NCI-H446 treated with DMSO at 0.1 percent for 48 hours (cell line): ENCODE measurements at places on chromosomes 7 and 10.

- DNase-seq = no peak
These were observed 8.8 kb upstream of the LAMB4 start for GRCh38 chr7:108138911-108139310.

DNA sequence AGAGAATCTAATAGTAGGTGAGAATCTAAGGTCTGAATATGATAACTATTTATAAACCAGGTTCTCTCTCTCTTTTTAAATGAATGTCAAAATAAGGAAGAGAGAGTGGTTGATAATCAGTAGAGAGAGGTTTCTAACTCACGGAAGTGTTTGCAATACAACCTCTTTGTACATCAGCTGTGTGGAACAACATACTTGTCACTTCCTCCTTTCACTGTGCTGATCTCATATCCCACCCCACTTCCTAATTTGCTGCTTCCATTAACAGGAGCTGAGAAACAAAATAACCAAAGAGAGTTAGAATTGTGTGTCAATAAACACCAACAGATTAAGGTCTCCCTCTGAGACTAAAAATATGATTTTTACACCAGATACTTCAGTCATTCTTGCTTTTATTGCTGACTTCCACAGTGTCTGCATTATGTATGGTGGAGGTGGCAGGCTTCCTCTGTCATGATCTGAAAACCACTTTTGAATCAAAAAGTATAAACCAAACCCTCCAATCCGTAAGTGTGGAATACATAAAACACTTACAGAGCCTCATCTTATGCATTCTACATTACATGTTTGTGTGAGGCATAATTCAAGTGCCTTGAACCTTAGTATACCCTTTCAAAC lies 25.0 kb downstream of the CACUL1 start:
- no peak for DNase-seq

DNA sequence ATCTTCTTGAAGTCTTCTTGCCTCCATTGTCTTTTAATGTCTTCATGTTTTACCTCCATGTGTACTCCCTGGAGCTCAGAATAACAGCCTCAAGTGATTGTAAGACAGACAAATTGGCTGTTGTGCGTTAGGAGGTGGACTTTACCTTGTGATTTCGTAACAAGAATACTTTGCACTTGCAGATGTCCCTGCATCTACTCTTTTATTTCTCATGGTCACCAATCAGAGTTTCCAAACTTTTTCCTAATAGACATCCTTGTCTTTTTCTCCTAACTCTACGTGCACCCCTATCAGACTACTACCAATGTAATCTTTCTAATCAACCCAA lies 172.3 kb downstream of the NRP1 start:
- no peak for DNase-seq

DNA sequence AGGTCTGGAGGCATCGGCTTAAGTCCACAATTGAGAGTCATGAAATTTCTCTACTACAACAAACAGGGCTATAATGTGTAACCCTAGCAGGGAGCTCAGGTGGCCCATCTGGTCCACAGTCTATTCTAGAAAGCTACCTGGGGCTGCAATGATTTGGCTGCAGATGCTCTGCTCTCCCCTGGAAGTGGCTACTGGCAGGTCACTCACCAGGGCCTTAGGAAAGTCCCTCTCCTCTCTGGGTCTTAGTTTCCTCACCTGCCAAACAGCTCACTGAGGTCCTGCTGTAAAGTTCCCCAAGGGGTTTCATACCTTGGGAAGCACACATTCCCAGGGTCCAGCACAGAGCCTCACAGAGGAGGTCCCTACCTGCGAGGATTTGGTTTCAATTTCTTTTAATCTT lies 2.5 kb downstream of the IGFBP3 start:
- DNase-seq = no peak

DNA sequence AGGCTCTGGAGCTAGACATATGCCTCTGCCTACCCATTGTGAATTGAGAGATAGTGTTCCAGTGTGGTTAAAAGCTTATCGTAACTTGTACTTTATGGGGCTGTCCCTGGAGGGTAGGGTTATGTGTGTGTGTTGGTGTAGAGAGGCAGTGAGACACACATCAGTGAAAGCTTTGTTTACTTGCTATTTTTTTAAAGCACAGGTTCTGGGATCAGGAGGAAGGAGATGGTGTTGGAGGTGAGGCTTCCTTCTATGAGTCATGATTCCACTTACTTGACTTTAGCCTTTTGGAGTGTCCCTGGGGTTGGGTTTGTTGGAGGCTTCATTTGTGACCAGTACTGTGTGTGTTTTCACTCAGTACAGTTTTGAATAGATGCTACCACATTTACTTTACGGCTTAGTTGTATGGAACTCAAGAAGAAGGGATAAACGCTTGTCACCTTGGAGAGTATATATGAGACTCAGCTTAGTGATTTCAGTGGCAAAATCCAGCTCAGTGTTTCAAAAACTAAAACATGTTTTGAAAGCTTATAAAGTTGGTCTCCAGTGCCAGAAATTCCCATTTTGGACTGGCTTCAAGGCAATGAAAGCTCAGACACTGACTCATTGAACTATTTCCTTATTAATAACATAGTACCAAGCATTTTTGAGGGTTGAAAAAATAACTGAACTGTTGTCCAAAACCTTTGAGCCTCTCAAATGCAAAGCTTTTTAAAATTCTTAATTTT lies 106.2 kb downstream of the PLXDC2 start:
- peak; percentile 64 for DNase-seq

DNA sequence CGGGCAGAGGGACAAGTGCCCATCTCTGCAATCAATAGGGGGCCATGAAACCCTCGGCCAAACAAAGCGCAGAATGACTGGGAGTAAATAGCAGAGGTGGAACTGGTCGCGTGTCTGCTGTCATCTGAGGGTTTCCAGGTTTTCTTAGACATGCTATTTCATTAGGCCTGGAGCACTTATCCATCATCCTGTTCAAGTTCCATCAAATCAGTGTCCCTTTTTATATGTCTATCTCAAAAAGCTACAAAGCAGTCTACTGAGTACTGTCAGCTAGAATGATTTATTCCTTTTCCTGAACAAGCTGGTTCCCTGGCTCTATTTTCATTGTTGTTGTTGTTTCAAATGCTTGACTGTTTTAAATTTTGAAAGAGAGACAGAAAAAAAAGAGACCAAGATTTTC lies 590.5 kb downstream of the PARD3 start:
- DNase-seq = no peak

DNA sequence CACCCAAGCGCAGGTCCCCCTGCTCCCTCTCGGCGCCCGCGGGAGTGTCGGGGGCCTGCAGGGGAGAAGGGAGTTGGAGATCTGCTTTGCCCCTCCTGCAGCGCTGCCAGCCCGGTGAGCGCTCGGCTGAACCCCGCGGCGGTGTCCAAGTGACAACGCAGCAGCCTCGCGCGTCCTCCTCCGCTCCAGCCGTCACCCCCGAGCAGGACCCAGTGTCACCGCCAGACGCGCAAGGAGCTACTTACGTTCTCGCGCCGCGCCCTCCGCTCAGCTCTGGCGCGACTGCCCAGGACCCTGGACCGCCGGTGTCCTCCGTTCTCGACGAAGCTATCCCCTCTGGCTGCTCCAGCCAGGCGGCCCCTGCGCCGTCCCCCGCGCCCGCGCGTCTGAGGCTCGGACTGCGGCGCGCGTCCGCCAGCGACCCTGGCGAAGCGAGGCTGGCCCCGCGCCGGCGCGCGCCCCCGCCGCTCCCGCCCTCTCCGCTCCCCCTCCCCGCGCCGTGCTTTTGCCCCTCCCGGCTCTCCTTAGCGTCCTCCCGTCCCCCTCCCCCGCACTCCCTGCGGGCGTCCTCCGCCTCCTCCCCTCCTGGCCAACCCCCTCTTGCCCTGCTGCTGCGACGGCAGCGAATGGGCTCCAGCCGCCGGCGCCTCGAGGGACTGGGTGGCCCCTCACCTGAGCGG lies at the start of gene NRCAM:
Gene NRCAM, minus strand, starts transcription at position 439 of the 680 bp plus-strand sequence. CDS start 216,372 bp downstream, outside the sequence.
- peak; percentile 3 for DNase-seq

DNA sequence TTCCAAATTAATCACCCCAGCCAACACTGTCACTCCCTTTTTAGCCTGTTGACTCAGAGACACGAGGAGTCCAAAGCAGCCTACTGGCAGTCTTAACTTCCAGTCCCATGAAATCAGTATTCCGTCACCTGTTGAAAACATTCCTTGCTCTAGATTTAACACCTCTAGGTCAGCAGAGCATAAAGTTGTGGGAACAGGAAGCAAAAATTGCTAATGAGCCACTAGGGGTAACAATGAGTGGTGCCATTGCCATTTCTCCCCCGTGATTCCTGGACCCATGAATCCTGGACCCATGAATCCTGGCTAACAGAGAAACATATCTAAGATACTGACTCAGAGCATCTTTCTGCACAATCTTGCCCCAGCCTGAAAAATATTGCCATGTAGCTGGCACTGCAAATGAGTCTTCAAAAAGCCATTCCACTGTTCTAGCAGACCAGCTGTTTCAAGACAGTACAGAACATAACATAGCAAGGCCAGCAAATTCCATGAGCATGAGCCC lies 252.7 kb upstream of the PTER start:
- DNase-seq = no peak
